ENCODE measurements at places on chromosomes 13 and 19.

DNA sequence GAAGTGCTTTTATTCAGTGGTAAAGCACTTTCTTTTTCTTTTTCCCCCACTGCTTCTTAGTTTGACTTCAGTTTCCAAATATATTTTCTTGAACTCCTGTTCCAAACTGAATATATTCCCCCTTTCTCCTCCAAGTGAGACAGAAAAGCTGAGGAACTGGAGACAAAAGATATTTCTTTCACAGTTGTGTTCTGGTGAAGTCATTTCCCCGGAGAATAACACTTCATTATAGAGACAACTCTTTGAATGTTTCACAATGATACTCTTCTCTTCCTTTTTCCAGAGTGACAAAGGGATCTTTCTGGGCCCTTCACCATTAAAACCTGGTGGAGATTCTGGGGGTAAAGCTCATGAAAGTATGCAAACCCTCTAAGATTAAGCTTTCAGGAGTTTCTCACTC lies 860.8 kb upstream of the SLITRK5 start:
- no peak for DNase-seq

DNA sequence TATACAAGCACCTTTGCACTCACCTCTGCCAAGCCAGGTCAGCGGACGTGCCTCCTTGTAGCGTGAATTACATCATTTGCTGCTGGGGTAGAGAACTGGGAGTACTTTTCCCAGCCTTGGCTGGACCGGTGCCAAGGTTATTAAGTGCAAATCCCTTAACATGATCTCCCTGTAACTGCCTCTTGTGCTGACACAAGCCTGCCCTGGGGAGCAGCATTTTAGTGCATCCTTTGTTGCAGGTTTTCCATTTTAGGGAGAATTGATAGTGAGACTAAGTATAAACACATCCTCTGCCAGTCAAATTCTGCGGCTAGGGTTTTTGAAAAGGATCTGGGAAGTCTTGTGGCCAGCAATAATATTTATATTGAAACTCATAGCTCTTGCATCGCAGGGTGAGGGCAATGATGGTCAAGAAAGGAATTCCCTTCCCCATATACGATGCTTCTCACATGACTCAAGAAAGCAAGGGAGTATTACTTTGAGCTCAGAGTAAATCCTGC lies 32.7 kb upstream of the DCLK1 start:
- no peak for DNase-seq

- DNase-seq: no peak
These were observed 118.4 kb downstream of the COG6 start for GRCh38 chr13:39773833-39774232.

DNA sequence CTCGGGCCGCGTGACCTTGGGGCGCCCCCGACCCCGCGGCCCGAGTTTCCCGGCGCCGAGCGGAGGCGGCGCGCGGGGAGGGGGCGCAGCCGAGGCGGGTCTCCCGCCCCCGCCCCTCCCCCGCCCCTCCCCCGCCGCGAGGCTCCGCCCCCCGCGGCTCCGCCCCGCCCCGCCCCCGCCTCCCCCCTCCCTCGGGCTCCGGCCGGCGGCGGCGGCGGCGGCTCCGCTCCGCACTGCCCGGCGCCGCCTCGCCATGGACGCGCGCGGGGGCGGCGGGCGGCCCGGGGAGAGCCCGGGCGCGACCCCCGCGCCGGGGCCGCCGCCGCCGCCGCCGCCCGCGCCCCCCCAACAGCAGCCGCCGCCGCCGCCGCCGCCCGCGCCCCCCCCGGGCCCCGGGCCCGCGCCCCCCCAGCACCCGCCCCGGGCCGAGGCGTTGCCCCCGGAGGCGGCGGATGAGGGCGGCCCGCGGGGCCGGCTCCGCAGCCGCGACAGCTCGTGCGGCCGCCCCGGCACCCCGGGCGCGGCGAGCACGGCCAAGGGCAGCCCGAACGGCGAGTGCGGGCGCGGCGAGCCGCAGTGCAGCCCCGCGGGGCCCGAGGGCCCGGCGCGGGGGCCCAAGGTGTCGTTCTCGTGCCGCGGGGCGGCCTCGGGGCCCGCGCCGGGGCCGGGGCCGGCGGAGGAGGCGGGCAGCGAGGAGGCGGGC lies at the start of gene HCN2:
TSS of gene HCN2 (plus strand) at position 189 of the 703 bp plus-strand sequence. CDS start at position 254, 65 bp downstream.
- DNase-seq: no peak
